HT1080 (cell line): ENCODE measurements at places on chromosomes 5 and 9.
A peak's percentile ranks its signal among the peaks of the same experiment; 100 is the strongest.

DNA sequence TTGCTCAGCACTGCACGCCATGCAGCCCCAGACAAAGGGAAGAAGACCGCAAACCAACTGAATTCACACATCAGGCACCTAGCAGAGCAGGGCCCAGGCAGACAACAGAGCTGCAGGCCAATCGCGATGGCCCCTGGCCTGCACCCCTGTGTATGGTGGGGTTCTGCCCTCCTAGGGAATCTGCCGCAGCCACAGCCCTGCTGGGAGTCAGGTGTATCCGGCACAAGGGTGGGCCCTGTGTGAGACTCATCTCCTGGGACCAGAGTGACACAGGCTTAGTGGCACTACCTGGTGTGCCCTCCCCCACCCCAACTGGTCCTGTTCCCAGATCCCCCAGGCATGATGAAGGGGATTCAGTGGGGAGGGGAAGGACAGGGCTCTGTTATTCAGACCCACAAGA is 122.8 kb downstream of the ATPSCKMT start:
- DNase-seq: no peak

GRCh38 chr5:92922231-92922967 is 658.6 kb downstream of the NR2F1-AS1 start:
- DNase-seq: no peak

GRCh38 chr5:14445576-14446290 is 135.9 kb upstream of the OTULINL start:
- no peak for DNase-seq

- DNase-seq: no peak
Measured at GRCh38 chr9:37511016-37512010, 25.6 kb downstream of the POLR1E start.

DNA sequence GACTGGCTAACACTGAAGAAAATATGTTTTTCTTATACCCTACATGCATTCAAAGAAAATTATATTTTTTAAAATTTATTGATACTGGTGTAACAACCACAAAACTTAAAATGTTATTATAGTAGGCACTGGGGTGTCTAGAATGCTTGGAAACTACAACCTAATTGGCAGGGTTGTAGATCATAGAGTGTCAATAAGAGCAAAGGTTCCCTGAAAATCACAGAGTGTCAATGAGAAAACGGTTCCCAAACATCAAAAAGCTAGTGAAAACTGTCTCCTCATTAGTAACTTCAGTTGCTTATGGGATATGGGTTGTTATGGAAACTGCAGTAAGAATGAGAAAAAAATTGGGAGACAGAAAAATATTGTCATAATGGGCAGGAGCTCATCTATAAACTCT is 214.4 kb upstream of the CCNG1 start:
- DNase-seq: no peak

- DNase-seq: no peak
Measured at GRCh38 chr9:4066120-4066519, 233.7 kb downstream of the GLIS3 start.

GRCh38 chr5:158039441-158039840 is 180.5 kb upstream of the CLINT1 start:
- DNase-seq: no peak

- DNase-seq: no peak
Measured at GRCh38 chr9:112295174-112295573, 38.2 kb downstream of the PTBP3 start.

GRCh38 chr9:77759391-77759790 is 111.3 kb upstream of the GNA14 start:
- DNase-seq: no peak

GRCh38 chr9:7176561-7176960 is 418.8 kb downstream of the KDM4C start:
- no peak for DNase-seq

GRCh38 chr5:127673117-127673800 is 24.4 kb downstream of the CTXN3 start:
- no peak for DNase-seq

- no peak for DNase-seq
Measured at GRCh38 chr5:14218011-14218410, 74.9 kb downstream of the TRIO start.

GRCh38 chr5:66230551-66230950 is 86.5 kb downstream of the SREK1 start:
- peak; percentile 20 for DNase-seq

GRCh38 chr5:137560420-137560819 is 61.3 kb upstream of the SPOCK1 start:
- DNase-seq: peak; percentile 46

GRCh38 chr5:151257731-151258181 is 4.8 kb downstream of the GM2A start:
- DNase-seq: no peak

GRCh38 chr5:89729623-89730301 is 679.8 kb downstream of the CETN3 start:
- peak; percentile 24 for DNase-seq

DNA sequence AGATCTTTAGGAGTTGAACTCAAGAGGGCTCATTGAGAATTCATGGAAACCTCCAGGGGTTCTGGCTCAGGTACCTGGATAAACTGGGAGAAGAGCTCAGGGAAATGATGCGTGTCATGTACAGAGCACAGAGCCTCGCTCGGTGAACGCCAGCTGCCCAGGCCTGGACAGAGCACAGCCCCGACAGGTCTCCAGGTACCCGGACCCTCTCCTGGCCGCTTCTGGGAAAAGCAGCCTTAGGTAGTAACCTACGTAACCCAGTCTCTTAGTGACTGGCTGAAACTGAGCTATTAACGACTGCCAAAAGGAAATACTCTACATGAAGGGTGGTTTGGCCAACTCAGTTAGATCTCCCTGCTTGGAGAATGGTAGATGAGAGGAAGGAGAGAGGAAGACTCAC is 157.4 kb downstream of the TTLL11 start:
- no peak for DNase-seq

DNA sequence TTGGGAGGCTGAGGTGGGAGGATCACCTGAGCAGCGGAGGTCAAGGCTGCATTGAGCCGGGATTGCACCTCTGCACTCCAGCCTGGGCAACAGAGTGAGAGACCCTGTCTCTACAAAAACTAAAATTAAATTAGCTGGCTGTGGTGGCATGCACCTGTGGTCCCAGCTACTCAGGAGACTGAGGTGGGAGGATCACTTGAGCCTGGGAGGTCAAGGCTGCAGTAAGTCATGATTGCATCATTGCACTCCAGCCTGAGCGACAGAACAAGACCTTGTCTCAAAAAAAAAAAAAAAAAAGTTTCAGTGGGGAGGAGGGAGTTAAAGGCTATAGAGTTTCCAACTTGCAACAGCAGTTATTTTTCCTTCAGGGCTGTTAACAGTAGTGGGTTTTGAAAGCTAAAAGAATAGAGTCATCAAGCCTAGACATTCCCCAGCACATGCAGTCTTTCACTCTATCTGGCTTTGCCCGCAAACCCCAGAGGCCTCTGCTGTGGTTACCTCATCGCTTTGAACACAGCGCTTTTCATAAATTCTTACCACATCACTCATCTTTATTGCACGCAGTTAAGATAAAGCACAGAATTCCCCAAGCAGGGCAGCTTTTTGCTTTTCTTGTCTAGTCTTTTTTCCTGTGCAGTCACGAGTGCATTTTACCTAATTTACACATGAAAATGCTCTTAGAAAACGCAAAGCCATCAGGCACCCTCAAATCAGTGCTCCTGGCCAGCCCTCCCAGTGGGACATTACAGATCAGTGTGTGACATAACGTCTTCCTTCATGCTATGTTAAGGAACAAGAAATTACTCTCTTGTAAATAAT is 8.7 kb upstream of the SLC2A8 start:
- peak; percentile 98 for DNase-seq

GRCh38 chr5:11044581-11044980 is 283.5 kb upstream of the DAP start:
- DNase-seq: no peak

DNA sequence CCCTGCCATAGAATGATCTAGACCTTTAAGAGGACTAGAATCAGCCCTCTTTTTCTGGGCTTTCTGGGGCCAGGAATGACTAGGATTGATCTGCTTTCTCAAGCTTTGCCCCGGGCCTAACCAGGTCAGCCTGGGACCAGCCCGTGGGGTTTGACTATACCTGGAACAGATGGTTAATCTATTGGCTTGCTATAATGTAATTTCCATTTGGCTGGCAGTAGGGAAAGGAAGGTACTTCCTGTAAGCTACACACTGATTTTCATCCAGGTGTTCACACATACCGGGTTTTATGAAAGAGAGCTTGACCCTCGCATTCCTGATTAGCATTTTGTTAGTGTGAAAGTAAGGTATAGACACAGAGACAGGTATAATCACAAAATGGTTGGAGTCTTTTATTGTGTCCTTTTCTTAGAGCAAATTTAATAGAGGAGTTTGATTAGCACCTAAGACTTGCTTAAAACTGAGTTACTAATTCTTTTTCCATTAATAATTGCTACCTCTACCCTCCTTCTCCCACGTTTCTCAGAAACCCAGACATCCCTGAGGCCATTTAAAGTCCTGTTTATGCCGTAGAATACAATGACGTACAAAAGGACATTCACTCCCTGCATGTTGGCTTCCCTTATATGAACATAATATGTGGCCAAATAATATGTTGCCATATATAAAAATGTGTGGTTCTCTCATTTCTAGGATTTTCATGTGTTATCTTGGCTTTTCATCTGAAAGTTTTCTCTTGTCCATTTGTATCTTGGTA is 17.3 kb downstream of the LNPEP start:
- DNase-seq: no peak
